ENCODE measurements at places on chromosomes 12 and 14.
A peak's percentile ranks its signal among the peaks of the same experiment; 100 is the strongest.

DNA sequence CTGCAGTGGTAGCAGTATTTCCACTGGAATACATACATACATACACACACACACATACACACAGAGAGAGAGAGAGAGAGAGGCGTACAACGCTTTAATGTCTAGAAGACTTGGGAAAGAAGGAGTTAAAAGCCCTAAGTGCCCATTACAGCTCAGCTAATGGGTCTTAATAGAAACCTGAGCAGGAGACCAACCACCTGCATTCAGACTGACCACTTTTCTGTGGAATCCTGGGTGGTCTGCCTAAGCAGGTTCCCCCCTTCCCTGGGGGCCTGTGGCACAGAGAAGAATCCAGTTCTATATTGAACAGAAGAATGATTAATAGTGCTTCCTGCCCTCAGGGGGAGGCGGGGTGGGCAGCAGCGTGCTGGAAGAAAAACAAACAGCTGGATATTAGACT, 312.4 kb upstream of the PRKD1 start:
- no peak for DNase-seq
- H3K27ac ChIP-seq: no peak overlapping the region
- no peaks in the 10 kb centered on the region for H3K4me1 ChIP-seq
- no peaks in the 10 kb centered on the region for H3K36me3 ChIP-seq
- no peaks in the 10 kb centered on the region for H3K27me3 ChIP-seq

DNA sequence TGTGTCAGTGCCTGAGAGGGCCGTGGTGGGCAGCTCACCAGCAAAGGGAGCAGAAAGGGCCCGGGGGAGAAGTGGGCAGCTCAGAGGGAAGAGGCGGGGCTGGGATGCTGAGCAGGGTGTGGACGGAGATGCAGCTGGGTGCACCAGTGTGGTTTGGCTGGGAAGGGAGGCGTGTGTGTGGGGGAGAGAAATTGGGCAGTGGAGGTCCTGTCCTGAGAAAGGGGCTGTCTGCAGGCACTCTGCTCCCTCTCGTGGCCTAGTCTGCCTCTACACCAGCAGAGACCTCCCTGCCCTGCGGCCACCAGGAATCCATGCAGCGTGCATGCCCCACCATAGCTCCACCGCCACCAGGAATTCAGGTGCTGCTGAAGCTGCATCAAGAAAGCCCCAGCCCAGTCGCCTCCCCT, 6.4 kb downstream of the TMEM121 start:
- no peak overlapping the region for H3K27ac ChIP-seq
- H3K27me3 ChIP-seq: peaks cover 62% of the 10 kb centered on the region
- H3K4me1 ChIP-seq: peaks cover 3% of the 10 kb centered on the region
- no peak for DNase-seq
- H3K4me3 ChIP-seq: no peak overlapping the region
- no peaks in the 10 kb centered on the region for H3K36me3 ChIP-seq

DNA sequence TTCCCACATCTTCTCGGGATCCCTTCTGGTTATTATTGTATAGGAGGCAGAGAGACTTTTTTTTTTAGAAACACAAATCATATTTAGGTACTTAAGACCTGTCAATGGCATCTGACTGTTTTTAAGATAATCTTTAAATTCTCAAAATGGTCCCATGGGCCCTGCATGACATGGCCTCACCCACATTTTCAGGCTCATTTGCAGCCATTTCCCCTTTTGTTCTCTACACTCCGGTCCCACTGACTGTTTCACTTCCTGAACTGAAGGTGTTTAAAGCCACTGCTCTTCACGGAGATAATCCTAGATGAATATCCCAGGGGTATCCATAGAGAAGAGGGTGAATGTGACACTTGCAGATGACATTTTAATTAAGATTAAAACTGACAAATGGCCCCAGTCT, 12.3 kb upstream of the C12orf71 start:
- H3K4me3 ChIP-seq: no peak overlapping the region
- no peaks in the 10 kb centered on the region for H3K36me3 ChIP-seq
- H3K4me1 ChIP-seq: peaks cover 6% of the 10 kb centered on the region
- no peaks in the 10 kb centered on the region for H3K27me3 ChIP-seq
- H3K27ac ChIP-seq: no peak overlapping the region
- no peak for DNase-seq

DNA sequence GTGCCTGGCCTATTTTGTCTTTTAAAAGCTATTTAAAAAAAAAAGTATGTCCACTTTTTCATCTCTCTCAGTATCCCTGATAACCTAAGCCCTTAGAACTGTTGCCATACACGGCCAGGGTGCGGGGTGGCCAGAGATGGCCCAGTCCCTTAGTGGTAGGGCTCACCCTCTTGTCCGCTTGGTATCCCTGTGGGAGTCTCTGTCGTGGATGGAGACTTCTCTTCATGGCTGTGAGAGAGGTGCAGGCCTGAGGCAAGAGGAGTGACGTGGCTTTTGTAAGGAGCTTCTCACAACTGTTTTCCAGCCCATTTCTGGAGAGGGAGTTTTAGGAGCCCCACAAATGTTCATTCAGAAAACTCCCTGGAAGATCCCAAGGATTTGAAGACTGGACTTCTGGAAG, 26.8 kb downstream of the XRCC3 start:
- no peak overlapping the region for H3K27ac ChIP-seq
- no peaks in the 10 kb centered on the region for H3K4me1 ChIP-seq
- no peaks in the 10 kb centered on the region for H3K27me3 ChIP-seq
- no peaks in the 10 kb centered on the region for H3K36me3 ChIP-seq
- H3K4me3 ChIP-seq: no peak overlapping the region
- DNase-seq: no peak

DNA sequence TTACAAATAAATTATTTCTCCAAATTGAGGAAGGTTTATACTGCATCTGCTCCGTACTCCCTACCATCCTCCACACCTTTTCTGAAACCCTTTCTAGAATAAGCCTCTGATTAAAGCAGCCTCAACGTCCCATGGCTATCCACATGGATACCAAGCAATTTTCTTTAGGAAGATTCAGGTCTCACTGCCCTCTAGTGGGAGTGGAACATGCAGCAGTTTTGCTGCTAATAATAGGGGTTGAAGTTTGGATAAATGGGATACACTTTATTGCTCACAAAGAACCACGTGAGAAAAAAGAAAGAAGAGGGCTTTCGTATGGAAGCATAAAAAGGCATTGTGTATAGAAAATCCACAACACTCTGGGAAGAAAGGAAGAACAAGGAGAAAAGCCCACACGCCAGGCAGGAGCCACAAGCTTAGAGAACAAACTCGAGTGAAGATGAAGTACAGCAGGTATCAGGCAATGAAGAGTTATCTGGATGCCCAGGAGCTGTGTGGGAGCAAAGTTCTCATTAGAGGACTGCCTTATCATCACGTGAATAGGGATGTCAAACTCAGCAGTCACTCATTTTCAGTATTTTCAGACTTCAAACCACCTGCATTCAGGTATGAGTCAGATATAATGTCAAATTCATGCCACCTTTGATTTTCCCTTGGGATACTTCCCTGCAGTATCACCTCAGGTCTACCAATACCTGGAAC, 45.8 kb downstream of the CCER1 start:
- no peaks in the 10 kb centered on the region for H3K4me1 ChIP-seq
- H3K27ac ChIP-seq: no peak overlapping the region
- no peaks in the 10 kb centered on the region for H3K27me3 ChIP-seq
- no peaks in the 10 kb centered on the region for H3K36me3 ChIP-seq

DNA sequence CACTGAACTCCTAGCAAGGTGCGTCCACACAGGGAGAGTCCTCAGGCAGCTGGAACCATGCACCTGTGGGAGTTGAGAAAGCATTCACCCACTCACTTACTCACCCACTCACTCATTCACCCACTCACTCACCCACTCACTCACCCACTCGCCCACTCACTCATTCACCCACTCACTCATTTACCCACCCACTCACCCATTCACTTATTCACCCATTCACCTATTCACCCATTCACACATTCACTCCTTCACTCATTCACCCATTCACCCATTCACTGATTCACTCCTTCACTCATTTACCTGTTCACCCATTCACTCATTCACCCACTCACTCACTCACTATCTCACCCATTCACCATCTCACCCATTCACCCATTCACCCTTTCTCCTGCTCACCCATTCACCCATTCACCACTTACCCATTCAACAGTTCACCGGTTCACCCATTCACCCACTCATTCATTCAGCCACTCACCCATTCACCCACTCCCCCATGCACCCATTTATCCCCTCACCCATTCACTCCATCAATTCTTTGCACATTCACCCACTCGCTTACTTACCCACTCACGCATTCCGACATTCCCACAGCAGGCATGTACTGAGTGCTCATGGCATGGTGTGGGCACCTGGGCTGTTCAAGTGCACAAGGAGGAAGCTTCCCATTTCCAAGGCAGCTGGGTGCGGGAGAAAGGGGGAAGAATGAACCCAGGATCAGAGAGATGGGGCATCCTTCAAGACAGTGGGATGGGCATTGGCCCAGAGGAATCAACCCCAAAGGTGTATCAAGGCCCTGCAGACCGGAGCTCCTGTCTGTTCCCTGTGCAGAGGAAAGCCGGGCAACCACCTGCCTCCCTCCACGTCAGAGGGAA, 135.2 kb upstream of the C14orf180 start:
- H3K36me3 ChIP-seq: no peaks in the 10 kb centered on the region
- peaks cover 23% of the 10 kb centered on the region for H3K27me3 ChIP-seq
- DNase-seq: no peak
- no peaks in the 10 kb centered on the region for H3K4me1 ChIP-seq
- no peak overlapping the region for H3K4me3 ChIP-seq
- H3K27ac ChIP-seq: no peak overlapping the region

- H3K36me3 ChIP-seq: no peaks in the 10 kb centered on the region
- no peak overlapping the region for H3K4me3 ChIP-seq
- no peaks in the 10 kb centered on the region for H3K4me1 ChIP-seq
- H3K27ac ChIP-seq: no peak overlapping the region
- DNase-seq: no peak
These were observed 120.3 kb upstream of the SLC38A4 start for GRCh38 chr12:46946137-46946536.

DNA sequence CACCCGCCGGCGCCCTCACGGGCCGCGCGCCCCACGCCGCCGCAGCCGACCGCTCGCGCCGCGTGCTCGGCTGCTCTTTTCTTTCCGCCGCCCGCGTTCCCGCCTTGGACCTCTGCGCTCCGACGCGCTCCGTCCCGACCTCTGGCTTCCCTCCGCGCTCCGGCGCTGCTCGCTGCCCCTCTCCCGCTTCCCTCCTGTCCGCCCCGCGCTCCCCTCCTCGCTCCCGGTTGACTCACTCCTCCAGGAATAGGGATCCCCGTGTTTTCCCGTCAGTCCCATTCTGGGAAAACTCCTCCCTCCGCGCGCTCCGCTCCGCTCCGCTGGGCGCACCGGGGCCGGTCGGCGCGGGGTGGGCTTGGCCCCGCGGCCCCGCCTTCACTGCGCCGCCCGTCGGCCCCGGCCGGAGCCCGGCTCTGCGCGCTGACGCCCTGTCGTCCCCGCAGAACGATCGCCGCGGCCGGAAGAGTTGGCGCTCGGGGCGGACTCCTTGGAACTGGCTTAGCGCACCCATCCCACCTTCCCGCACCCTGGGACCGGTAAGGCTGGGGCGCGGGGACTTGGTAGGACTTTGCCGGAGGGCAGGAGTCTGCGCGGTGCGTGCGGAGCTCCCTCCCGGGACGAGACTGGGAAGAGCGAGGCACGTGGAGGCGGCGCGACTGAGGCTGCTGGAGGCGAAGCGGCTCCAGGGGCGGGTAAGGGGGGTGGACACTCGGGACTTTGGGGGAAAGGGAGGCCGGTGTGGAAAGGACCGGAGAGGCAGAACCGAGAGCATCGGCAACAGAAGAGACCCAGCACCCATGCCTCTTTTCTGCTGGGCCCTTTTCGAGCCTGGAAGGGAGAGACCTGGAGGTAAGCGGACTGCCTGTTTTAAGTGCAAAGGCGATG, 550 bp downstream of the TEAD4 start:
- H3K27me3 ChIP-seq: peaks cover 68% of the 10 kb centered on the region
- peak overlapping the region; percentile 84 for H3K27ac ChIP-seq
- peaks cover 3% of the 10 kb centered on the region for H3K4me1 ChIP-seq
- peak overlapping the region; percentile 42 for H3K4me3 ChIP-seq
- H3K36me3 ChIP-seq: no peaks in the 10 kb centered on the region

DNA sequence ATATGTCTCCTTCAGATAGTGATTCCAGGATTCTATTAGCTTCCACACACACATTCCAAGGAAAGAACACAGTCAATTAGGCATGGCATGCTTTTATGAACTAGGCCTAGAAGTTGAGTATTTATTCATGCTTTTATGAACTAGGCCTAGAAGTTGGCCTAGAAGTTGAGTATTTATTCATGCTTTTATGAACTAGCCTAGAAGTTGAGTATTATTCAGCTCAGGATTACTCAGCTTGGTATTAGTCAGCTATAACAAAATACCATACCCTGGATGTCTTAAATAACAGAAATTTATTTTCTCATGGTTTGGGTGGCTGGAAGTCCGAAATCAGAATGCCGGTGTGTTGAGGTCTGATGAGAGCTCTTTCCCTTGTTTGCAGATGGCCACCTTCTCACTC, 442.7 kb upstream of the FLRT2 start:
- no peak overlapping the region for H3K4me3 ChIP-seq
- H3K27ac ChIP-seq: no peak overlapping the region
- H3K4me1 ChIP-seq: no peaks in the 10 kb centered on the region
- DNase-seq: no peak
- H3K36me3 ChIP-seq: no peaks in the 10 kb centered on the region

GRCh38 chr12:127690161-127690560, 576.8 kb upstream of the TMEM132C start:
- H3K27me3 ChIP-seq: no peaks in the 10 kb centered on the region
- H3K27ac ChIP-seq: no peak overlapping the region
- no peak overlapping the region for H3K4me3 ChIP-seq
- H3K36me3 ChIP-seq: no peaks in the 10 kb centered on the region
- H3K4me1 ChIP-seq: no peaks in the 10 kb centered on the region

GRCh38 chr12:62297321-62297720, 37.1 kb downstream of the USP15 start:
- no peak overlapping the region for H3K4me3 ChIP-seq
- peaks cover 34% of the 10 kb centered on the region for H3K4me1 ChIP-seq
- no peak for DNase-seq
- no peaks in the 10 kb centered on the region for H3K27me3 ChIP-seq

DNA sequence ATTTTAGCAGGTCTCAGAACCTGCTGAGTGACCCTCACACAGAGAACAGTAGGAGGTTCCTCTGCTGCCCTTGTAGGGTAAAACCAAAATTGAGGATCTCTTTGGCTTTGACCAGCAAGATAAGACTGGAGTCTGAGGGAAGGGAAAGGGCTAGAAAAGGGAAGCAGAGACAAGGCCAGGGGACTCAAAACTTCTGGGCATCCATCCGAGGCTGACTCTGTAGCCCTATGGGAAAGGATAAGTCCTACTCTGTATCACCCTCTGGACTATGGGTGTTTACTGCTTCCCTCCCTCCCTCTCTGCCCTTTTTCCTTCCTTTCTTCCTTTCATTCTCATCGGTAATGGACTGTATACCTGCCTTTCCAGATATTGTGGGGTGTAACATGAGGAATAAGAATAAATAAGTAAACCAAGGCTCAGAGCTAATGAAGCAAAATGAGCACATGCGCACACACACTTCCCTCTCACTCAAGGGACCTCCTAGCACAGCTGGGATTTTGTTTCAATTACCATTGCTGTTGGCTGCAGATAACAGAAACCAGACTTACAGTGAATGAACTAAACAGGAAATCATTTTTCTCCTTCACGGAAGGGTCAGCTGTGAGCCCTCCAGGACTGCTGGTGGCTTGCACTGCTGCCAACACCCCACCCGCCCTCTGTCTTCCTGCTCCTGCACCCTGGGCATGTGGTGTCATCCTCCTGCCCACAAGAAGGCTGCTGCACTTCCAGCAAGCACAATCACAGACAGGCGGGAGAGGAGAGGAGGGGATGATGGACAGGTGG, 404.4 kb upstream of the CCDC196 start:
- no peak overlapping the region for H3K4me3 ChIP-seq
- no peak overlapping the region for H3K27ac ChIP-seq
- no peaks in the 10 kb centered on the region for H3K36me3 ChIP-seq
- H3K27me3 ChIP-seq: no peaks in the 10 kb centered on the region
- no peaks in the 10 kb centered on the region for H3K4me1 ChIP-seq

Data from left lung (tissue), 14 donors.